ENCODE measurements at places on chromosomes 4 and X. TPM values are rescaled to one million over a fixed set of nuclear protein-coding genes. Genes with fewer than 3 reads are reported as not detected.
A peak's percentile ranks its signal among the peaks of the same experiment; 100 is the strongest.

- peaks cover 48% of the 10 kb centered on the region for H3K27me3 ChIP-seq
- no peaks in the 10 kb centered on the region for H3K36me3 ChIP-seq
- DNase-seq, result peak; percentile 42
Observed at GRCh38 chr4:4386736-4387392, at the start of gene NSG1. Gene NSG1 (plus strand): TSS chr4:4387102. CDS start chr4:4387630, 528 bp downstream.

GRCh38 chr4:38266616-38267015, 306.4 kb downstream of the PTTG2 start:
- H3K27ac ChIP-seq, result no peak overlapping the region
- H3K27me3 ChIP-seq, result no peaks in the 10 kb centered on the region
- no peaks in the 10 kb centered on the region for H3K36me3 ChIP-seq
- DNase-seq, result no peak
- no peak overlapping the region for H3K4me3 ChIP-seq

DNA sequence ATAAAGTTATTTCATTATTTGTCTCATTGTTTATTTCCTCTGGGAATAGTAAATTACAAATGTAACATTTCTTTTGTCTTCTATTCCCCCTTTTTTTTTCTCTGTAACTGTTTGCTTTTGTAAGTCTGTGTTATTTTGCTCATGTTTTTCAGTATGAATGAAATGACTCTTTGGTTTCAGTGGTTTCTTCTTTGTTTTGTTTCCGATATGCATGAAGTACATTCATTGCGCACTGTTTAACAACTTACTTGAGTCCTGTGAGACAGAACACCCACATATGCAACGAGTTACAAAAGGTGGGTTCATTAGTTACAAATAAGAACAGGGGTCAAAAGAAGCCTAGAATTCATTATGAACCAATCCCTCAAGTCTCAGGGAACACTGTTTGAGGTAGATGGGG, 175.0 kb upstream of the UGT8 start:
- H3K4me1 ChIP-seq, result no peaks in the 10 kb centered on the region
- 0 out of 2 replicates have a peak, but pooled peaks cover 6% of the 10 kb centered on the region for H3K36me3 ChIP-seq
- H3K4me3 ChIP-seq, result no peak overlapping the region
- no peak overlapping the region for H3K27ac ChIP-seq

DNA sequence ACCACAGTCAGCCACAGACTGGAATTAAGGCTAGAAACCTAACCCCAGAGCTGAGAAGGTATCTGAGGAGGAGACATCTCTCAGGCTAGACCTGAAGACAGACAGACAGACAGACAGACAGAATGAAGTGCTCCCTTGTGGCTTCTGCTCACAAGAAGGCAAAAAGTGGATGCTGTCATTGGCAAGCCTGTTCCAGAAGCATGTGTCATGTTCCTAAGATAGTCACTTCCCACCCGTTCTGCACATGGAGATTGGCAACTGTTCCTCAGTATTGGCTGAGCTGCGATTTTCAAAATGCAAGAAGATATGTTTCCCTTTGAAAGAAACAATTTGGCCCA, 166.4 kb downstream of the NSUN7 start:
- no peak overlapping the region for H3K27ac ChIP-seq
- H3K27me3 ChIP-seq, result no peaks in the 10 kb centered on the region
- no peak overlapping the region for H3K4me3 ChIP-seq
- DNase-seq, result no peak
- peaks cover 10% of the 10 kb centered on the region for H3K4me1 ChIP-seq

- H3K27me3 ChIP-seq, result no peaks in the 10 kb centered on the region
- no peaks in the 10 kb centered on the region for H3K36me3 ChIP-seq
- no peaks in the 10 kb centered on the region for H3K4me1 ChIP-seq
- H3K4me3 ChIP-seq, result no peak overlapping the region
- no peak overlapping the region for H3K27ac ChIP-seq
- no peak for DNase-seq
Observed at GRCh38 chrX:42135583-42136228, 212.4 kb upstream of the CASK start.

DNA sequence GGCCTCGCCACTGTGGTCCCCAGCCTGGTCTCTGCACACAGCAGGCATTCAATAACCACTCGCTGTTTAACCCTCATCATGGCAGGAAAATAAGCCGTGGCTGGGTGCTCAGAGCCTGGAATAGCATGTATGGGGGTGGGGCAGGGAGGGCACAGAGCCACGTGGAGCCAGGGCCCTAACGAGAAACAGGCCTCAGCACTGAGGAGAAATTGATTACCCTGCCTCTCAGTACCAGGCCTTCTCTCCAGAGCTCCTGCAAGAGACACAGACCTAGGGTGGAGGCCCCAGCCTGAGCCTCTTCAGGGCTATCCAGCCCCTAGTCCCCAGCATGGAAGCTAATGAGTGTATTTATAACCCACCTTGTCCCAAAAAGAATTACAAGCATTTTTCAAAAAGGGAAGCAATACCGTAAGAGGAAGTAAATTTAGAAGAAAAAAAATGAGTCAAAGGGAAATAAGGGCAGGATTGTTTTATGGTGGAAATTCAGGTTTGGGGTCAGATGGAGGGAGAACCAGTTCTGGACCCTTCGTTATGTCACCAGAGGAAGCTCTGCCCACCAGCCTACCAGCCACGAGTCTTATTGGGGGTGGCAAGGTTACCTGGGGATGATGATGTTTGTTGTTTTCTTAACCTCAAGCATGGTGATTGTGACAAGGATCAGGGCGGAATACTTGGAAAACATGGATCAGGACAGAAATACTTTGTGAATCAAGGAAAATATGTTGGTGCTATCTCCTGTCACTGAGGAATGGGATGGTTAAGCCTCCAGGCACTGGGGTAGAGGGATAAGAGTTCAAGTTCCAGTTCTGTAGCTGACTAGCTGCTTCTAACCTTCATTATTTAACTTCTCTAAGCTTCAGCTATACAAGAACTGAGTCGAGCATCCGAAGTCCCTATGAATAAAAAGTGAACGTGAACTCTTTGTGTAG, 101.9 kb upstream of the RBPJ start:
- H3K4me3 ChIP-seq, result no peak overlapping the region
- H3K36me3 ChIP-seq, result no peaks in the 10 kb centered on the region
- DNase-seq, result no peak
- no peak overlapping the region for H3K27ac ChIP-seq

Gene ABCD1
- 2.4 TPM for polyA plus RNA-seq

DNA sequence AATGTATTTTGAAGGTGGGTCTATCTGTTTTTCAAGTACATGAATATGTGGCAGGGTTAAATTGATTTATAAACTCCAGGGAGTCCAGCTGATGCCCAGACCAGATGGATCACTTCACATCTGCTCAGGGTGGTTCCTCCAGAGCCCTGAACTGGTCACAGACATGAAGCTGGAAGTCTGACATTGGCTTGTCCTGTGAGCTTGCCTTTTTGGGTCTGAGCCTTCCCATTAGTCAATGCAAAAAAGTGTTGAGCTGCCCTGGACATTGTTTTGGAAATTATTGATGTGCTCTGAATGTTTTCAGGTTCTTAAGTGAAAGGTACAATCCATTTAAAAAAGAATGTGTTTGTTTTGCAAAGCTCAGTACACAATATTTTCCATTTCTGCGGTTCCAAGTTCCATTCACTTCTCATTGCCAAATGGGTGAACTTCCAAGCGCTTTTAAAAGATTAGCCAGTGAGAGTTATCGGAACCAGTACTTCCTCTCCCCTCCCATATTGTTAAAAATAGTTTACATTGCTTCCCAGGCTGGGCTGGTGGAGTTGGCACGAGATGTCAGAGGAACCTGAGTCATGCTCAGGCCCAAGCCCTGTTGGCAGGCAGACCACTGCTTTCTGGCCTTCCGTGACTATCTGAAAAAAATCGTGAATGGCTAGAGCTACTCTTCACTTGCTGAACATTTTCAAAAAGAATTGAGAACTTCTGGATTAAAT, 52.1 kb downstream of the PDGFRA start:
- H3K4me3 ChIP-seq, result no peak overlapping the region
- peaks cover 18% of the 10 kb centered on the region for H3K36me3 ChIP-seq
- H3K27ac ChIP-seq, result no peak overlapping the region
- peak; percentile 11 for DNase-seq
